Stimulated activated CD8-positive, alpha-beta memory T cell treated with anti-CD3 and anti-CD28 coated beads, Interleukin-7, amount 100 ng/mL, for 24 hours (primary cell): ENCODE measurements at places on chromosomes 13 and 19.

DNA sequence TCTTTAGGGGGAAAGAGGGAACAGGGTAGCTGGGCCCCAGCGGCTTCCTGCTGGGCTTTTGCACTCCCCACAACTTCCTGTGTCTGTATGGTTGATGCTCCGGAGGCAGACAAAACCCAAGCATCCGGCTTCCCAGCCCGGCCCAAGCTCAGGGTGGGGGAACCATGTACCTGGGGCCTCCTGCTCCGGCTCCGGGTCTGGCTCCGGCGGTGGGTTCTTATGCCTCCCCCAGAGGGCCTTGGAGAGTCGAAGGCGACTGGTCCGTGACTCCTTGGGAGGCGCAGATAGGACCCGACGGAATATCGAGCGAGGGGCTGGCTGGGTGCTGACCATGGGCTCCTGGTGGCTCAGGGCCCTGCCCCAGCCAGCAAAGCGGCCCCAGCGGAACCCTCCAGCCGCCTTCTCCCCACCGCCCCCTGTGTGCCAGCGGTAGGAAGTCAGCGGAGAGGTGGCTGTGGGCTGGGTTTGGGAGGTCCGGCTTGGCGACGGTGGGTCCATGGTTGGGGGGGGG, 428 bp downstream of the RASAL3 start:
- DNase-seq: peak; percentile 59

GRCh38 chr19:51809787-51810186, 14.8 kb downstream of the FPR3 start:
- no peak for DNase-seq

DNA sequence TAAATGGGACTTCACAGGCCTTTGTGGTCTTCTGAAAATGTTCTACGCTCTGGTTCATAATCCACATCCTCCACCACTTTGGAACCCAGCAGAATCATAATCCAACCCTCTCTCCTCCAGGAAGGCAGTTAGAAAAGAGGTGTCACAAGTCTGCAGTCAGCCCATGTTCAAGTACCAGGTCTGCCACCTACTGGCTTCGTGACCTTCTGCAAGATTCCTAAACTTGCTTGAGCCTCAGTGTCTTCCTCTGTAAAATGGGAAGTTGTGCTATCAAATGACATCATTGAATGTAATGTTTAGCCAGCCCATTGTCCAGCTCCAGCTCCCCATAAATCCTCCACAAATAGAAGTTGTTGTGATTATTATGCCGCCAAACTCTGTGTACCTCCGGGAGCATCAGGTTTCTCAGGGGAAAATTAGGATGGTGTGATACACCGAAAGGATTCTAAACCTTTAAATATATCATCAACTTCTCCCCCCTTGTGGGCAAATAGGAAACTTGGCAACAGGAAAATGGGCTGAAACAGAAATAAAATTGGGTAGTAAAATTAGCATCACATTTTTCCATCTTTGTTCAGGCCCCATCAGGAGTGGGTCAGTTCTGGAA, 109.7 kb downstream of the NUFIP1 start:
- DNase-seq: no peak

DNA sequence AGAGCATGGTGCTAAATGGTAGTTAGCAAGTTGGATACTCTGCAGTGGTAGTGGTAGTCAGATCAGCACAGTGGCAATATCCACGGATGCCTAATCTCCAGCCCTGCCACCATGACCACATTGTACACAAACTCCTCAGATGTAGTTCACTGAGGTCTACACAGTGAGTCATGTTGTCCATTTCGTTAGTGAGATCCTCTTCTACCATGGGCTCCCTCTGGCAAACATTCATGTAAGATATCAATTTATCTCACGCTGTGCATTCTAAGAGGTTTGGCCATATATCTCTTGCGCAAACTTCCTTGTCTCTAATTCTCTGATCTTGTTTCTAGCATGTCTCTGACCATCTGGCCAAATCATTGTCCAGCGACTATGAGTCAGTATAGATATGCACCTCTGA, 58.2 kb downstream of the POLR1D start:
- DNase-seq: no peak

DNA sequence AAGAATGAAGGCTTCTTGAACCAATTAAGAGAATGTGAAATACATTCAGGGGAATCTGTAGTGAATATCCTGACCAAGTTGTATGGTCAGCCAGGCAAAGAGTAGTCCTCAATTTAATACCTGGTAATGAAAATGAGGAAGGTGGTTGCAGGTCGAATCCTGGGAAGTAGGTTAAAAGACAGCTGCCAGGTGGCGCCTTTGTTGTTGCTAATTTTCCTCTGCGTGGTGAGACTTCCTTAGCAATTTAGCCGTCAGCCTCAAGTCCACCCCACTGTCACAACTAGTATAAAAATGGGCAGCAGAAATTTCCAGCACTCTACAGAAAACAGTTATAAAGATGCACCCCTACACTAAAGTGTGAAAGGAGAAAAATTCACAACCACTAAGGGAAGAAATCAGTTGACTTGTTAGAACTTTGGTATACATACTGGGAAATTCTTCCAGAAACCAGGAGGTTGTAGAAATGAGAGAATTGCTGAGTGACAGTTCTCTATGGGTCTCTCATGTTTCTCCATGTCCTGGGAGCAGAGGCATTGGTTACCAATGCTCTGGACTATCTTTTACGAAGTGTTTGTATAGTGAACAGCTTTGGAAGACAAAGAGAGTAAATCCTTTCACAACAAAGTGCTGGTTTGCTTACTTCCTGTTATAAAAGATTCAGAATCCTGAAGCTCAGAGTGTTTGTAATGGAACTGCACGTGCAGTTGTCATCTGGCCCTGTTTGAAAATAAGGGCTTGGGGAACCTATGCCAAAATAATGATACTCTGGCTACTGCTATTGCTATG, 235.9 kb downstream of the NHLRC3 start:
- no peak for DNase-seq

DNA sequence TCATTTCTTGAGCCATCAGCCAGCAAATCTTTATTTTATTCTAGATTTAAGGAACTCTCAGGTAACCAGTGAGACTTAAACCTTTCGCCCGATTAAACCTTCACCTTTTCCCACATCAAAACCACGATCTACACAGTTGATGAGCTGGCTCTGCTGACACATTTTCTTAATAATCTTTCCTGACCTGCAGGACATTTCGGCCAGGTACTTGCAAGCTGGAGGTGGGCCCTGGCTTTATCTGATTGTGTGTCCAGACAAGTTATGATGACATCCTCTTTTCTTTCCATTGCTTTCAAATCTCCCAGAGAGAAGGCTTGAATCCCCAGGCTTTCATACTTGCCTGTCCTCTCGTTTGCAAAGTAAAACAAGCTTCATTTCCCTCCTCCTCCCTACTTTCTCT, 144.2 kb downstream of the EFNB2 start:
- DNase-seq: no peak

- no peak for DNase-seq
Measured at GRCh38 chr19:46030812-46031550, 8.1 kb upstream of the PGLYRP1 start.

DNA sequence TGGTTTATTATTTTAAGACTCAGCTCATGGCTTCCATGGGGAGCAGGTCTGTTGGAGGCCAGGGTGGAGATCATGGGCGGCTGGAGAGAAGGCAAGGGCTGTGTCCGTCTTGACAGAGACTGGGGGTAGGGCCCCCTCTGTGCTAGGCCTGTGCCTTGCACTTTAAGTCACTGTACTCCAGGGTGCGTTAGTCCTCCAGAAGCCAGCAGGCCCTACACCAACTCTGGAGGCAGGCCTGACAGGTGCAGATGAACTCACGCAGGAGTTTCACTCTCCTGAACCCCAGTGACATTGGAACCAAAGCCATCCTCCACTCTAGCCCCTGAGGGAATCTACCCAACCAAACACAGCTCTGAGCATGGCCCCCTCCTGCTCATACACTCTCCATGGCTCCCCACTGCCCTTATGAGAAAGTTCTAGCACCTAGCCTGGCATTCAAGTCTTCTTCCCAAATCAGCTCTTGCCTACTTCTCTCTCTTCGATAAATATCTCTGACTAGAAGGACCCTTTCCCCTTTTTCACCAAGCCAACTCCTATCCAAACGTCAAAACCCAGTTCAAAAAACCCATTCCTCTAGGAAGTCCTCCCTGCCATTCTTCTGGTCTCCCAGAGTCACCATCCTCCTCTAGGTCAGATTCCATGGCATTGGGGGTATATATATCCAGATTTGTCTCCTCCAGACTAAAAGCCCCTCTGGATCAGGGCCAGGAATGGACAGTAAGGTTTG, 15.1 kb downstream of the MEF2B start:
- no peak for DNase-seq

DNA sequence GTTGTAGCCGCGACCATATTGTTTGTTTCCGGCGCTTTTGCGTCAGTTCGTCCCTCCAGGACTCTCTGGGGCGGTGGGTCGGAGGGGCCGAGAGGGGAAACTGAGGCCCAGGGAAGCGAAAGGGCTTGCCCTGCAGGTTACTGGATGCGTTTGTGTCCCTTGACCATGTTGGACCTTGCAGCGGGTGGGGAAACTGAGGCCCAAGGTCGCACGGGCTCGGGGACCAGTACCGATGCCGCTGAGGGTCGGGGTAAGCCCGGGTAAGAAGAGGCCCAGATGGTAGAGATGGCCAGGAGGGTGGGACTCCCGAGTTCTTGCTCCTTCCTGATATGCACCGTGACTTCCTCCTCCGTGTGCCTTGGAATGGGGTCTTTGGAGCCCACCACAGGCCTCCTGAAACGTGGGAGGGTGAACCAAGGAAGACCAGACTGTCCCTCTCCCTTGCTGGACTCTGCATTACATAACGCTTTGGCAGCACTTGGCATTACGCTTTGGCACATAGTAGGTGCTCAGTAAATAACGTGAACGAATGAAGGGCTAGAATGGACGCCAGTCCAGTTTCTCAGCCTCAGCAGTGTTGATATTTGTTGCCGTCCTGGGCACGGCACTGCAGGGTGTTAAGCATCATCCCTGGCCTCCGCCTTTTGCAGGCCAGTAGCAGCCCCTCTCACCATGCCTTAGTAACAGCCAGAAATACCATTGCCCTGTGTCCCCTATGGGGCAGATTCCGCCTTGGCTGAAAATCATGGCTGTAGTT, 743 bp downstream of the CHAF1A start:
- no peak for DNase-seq

DNA sequence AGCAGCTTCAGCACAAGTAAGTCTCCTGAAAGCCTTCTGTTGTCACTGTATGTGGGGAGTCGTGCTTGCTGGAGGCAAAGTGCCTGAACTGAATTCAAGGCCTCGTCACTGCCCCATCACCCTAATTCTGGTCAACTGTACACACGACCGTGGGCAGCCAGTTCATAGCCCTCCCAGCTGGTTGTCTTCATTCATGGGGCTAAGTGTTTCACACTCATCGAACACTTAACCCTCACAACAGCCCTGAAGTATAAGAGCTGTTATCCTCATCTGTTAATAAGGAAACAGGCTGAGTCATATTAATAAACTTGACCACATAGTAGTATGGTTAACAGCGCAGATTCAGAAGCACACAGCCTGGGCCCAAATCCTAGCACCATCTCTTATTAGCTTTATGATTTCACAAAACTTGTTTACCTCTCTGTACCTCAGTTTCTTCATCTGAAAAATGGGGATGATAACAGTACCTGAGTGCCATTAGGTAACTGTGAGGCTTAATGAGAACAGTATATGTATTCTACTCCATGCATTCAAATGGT, 66.7 kb downstream of the CDADC1 start:
- DNase-seq: no peak

GRCh38 chr19:45887200-45887710, 1.3 kb upstream of the IRF2BP1 start:
- no peak for DNase-seq

DNA sequence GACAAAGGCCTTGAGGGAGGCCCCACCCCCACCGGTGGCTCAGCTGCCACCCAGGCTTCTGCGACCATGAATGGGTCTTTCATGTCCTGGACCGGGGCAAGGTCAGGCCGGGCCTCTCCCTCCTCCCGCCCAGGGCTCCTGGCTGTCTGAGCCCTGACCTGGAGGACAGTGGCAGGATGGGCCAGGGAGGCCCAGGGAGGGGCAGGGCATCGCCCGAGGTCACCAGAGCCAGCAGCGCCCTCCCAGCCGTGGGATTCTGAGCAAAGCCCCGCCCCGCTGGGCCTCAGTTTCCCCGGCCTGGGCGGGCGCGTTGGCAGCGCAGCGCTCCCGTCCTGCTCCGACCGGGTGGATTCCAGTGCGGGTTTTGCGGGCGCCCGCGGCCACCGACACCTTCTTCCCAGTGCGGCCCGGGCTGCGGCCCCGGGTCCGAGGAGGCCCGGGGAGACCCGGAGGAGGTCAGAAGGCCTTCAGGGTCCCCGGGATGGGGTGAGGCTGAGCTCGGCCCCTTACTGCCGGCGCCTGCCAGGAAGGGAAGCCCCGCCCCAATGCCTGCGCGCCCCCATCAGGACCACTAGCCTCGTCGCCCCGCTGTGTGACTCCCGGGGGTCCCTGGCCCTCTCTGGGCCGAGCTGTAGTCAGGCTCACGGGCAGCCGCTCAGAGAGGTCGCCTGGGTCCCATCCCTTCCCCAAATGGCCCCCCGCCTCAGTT, 24.6 kb upstream of the SEMA6B start:
- no peak for DNase-seq

DNA sequence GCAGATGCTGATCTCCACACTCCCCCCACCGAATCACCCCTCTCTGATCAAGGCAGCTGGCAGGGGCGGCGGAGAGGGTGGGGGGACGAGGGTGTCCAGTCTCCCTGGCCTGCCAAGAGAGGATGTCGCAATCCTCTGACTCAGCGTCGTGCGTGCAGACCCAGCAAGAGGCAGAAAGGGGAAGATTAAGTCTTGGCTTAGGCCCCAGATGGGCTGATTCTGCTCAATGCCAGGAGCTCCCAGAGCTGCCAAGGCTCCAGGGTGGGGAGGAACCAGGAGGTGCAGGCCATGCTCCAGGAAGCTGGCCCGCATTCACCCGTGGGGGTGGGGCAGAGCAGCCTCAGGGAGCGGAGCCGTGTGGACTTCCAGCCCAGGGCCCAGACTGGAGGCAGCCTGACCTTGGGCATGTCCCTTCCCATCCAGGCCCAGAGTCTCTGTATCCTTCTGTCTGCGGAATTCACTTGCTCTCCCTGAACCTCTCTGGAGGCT, 6.6 kb upstream of the BCL3 start:
- DNase-seq: no peak

DNA sequence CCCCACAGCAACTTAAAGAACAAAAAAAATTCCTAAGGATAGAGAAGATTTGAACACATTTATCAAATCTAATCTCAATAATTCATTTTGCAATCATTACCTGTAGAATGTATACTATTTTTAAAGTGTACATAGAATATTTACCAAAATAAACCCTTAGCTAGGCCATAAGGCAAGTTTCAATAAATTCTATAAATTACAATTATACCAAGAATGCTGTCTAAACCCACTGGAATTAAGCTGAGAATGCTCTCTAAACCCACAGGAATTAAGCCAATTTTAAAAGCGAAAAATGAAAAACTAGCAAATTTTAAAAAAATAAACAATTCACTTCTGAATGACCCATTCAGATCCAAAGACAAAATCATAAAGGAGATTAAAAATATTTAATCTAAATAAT, 540.4 kb upstream of the NBEA start:
- DNase-seq: no peak

- DNase-seq: no peak
Measured at GRCh38 chr19:19021115-19021514, 12.2 kb downstream of the SUGP2 start.
